ENCODE measurements at places on chromosomes 12 and 14. TPM values are rescaled to one million over a fixed set of nuclear protein-coding genes. Genes with fewer than 3 reads are reported as not detected.

BEST3 gene
- 0.11 TPM for total RNA-seq

SIX6 gene
- not detected for total RNA-seq

TMEM30B gene
- total RNA-seq: 12.2 TPM

DNA sequence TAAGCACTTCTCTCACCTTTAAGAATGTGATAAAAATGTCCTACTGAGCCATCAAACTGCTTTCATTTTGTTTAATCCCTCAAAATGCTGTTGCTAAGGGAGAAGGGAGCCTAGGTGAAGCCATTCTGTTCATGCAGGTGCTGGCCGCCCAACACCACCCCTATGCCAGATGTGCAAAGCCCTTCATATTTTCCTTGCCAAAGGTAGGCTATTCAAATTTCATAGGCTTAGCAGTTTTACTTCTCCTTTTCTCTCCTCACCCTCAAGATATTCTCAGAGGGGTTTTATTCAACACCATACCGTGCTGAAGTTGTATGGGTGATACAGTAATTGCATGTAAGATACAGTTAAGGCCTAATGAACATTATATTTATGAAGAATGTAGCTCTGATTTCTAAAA lies 461.7 kb downstream of the GXYLT1 start:
- no peak for DNase-seq

- no peak for DNase-seq
Measured at GRCh38 chr12:118689793-118690192, 291.5 kb upstream of the SRRM4 start.

GRCh38 chr12:128794661-128795529 lies 28.9 kb downstream of the SLC15A4 start:
- no peak for DNase-seq

- no peak for DNase-seq
Measured at GRCh38 chr12:78198896-78199295, 368.2 kb downstream of the NAV3 start.

- DNase-seq: no peak
Measured at GRCh38 chr12:75103822-75104221, 105.8 kb downstream of the KCNC2 start.

- DNase-seq: no peak
Measured at GRCh38 chr12:75694534-75695268, 183.3 kb upstream of the KRR1 start.

MRPL52 gene
- total RNA-seq: 190 TPM

KLRC1 gene
- total RNA-seq: not detected

- no peak for DNase-seq
Measured at GRCh38 chr12:118501489-118501888, 125.1 kb downstream of the SUDS3 start.

DNA sequence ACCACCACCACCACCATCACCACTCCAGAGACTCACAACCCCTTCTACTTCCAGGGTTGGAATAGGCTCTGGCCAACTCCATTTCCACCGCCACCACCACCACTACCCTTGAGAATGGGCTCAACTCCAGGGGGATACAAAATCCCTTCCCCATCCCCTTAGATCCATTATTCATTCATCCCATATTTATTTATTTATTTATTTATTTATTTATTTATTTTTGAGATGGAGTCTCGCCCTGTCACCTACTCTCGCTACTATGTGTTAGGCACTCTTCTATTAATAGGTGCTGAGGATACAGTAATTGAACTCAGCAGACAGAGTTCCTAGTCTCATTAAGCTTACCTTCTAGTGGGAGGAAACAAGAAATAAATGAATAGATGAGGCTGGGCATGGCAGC lies 4.8 kb upstream of the ADCY6 start:
- no peak for DNase-seq

DNA sequence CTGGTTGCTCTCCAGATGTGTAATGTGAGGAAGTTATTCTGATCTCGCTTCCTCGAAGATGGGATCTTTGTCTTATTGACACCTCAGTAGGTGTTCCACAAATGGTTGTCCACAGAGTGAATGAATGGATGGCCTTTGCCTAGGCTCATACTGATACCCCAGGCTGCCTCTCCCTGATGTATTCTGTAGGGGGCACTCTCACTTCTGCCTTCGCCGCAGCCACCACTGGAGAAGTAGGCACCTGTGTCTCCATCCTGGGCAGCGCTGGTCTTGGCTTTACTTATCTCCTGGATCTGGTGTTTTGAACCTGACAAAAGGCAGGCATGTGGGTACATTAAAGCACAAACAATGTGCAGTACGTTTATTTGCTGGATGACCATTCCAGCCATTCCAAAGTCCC lies 82.1 kb downstream of the ZFP36L1 start:
- peak; percentile 15 for DNase-seq

DNA sequence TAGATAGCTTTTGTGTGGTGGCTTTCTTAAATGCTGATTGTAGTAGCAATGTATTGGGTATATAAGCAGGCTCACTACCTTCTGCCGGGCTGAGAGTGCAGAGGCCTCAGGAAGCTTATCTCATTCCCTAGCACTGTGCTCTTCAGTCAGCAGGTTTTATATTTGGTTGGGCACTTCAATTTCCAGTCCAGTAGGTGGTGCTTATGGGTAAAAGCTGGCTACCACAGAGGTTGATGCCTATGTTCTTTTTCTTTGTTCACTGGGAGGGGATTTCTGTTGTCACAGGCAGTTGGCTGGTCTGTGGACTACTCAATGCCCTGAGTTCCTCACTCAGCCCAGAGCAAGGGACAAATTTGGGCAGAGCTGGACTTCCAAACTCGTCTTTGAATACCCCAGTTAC lies 43.0 kb upstream of the GLIPR1 start:
- no peak for DNase-seq

DNA sequence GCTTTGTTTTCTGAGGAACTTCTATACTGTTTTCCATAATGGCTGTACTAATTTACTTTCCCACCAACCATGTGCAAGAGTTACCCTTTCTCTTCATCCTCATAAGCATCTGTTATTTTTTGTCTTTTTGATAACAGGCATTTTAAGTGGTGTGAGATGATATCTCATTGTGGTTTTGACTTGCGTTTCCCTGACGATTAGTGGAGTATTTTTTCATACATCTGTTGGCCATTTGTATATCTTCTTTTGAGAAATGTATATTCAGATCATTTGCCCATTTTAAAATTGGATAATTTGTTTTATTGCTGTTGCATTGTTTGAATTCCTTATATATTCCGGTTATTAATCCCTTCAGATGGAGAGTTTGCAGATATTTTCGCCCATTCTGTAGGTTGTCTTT lies 10.2 kb upstream of the HMGA2 start:
- DNase-seq: no peak

SDS gene
- 0.13 TPM for total RNA-seq

GRCh38 chr12:93959657-93960056 lies 188.7 kb upstream of the PLXNC1 start:
- DNase-seq: no peak

DNA sequence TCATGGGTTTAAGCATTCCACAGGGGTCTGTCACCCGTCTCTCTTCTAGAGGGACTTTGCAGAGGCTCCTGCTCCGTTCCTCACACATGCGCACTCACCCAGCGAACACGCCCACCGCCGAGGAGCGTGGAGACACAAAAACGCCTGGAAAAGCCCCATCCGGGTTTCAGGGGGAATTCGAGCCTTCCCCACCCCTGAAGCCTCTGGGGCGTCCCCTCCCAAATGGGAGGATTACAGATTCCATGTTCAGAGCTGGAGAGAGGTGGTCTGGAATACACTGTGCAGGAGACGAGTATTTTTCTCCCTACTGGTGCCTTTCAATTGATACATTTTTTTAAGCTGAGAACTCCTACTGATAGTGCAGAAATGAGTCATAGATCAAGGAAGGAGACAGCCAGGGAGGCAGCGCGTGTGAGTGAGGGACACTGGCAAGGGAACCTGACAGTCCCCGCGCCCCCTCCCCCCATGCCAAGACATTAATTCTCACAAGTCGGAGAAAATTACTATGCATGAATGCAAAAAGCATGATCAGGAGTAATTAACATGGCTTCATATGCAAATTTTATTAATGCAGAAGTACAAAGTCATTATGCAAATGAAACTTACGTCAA lies 36.9 kb downstream of the BCL11B start:
- peak; percentile 92 for DNase-seq

GRCh38 chr12:108065069-108065468 lies 64.0 kb upstream of the WSCD2 start:
- DNase-seq: no peak

DNA sequence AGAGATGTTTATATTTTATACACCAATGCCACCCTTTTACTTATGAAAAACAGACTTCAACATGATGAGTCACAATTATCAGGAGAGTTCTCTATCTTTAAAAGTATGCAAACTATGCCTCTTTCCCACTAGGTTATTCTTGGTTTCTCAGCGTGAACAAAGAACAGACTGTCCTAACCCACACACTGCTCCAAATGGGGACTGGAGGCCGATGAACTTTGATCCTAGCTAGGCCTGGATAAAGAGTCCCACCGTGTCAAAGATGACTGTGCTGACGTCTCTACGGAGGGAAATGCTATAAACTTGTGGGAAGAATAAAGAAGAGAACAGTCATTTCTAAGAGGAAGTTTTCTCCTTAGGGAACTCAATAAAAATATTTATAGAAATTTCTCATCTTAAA lies 160.1 kb downstream of the EPS8 start:
- DNase-seq: no peak

GPR84 gene
- not detected for total RNA-seq

LRRC43 gene
- total RNA-seq: 0.53 TPM

TCL1B gene
- total RNA-seq: 3.6 TPM

DNA sequence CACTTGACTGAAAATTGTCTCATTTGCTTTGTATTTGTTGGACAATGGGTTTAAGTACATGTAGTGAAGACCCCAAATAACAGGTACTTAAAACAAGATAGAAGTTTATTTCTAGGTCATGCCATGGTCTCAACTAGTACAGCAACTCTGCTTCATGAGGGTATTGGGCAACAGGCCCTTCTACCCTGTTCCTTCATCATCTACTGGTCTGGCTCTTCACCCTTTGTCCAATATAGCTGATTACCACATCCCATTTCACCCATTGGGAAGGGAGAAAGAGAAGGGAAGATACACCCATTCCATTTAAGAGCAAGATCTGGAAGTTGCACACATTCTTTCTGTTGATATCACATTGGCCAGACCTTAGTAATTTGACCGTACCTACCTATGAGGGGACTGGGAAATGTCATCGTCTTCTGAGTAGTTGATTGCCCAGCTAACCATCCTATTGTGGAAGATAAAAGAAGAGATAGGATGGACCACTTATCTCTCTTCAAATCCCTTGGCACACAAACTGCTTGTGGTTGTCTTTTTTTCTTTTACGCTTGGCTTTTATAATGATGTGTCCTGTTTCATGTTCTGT lies 104.6 kb downstream of the DIP2B start:
- no peak for DNase-seq

C2CD5 gene
- 35.4 TPM for total RNA-seq

GRCh38 chr12:50615907-50616296 lies 111.1 kb downstream of the DIP2B start:
- no peak for DNase-seq

DNA sequence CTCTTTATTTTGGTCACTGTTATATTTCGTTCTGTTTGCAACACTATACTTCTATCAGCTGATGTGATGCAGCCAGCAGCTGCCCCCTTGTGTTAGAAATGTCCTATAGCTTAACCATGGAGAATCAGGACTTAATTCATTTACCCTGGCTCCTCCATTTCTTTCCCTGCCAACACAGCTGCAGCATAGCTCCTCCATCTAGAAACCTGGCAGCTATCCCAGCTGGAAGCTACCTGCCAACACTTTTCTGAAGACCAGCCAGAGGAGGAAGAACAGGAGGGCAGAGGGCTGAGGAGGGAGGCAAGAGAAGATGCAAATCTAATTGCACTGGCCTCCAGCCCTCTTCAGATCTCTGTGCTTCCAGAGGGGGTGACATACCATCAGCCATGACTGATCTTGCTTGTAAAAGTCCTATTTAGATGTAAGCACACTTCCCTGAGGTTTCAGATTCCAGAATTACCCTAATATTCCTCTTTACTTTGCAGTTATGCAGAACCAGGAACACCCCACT lies 156.8 kb upstream of the TMEM260 start:
- peak; percentile 36 for DNase-seq

DNA sequence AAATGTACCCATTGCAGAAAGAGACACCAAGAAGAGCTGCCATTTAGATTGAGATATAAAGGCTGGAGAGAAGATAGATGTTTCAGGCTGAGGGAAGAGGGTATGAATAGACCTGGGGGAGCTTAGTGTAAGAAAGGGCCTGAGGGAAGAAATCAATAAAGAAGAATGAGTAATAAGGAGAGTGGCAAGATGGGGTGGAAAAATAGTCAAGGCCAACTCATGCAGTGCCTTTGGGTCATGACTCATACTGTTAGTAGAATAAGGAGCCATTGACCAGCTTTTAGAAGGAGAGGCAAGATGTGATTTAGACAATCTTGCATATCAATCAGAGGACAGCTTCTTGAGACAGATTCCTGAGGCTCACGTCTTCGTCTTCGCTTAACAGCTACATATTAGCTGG lies 287.5 kb downstream of the DUSP6 start:
- DNase-seq: no peak

- DNase-seq: no peak
Measured at GRCh38 chr12:2334271-2334670, 281.5 kb downstream of the CACNA1C start.

- no peak for DNase-seq
Measured at GRCh38 chr14:98931911-98932310, 340.1 kb downstream of the BCL11B start.

GRCh38 chr14:104985675-104986486 lies at the start of gene CLBA1:
TSS of gene CLBA1 (plus strand) at chr14:104985788. CDS start at chr14:104986432, 644 bp downstream.
- peak; percentile 86 for DNase-seq

TSHR gene
- total RNA-seq: not detected

GRCh38 chr12:129276361-129277060 lies 423.2 kb downstream of the GLT1D1 start:
- DNase-seq: no peak

- DNase-seq: no peak
Measured at GRCh38 chr12:80192087-80192486, 92.8 kb downstream of the OTOGL start.

GRCh38 chr12:15477761-15478160 lies 155.5 kb downstream of the PTPRO start:
- DNase-seq: no peak

DNA sequence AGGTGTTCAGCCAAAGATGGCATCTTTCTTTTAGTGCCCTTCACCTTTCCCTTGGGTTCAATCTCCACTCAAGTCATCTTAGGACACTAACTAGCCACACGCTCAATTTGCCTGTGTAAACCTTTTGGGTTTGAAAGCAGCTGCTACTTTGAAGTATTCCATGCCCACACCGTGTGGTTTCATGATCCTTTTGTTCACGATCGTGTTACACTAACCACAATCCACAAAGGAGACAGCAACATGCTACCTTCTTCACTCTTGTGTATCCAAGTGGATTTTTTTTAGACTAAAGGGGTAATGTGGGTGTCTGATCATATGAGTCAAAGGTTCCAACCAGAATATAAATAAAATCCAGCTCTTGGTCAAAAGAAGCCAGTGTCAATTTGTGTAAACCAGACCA lies 122.7 kb upstream of the FAR2 start:
- no peak for DNase-seq
